ENCODE measurements at places on chromosomes 12 and 14.

- DNase-seq, result peak; percentile 21
Observed at GRCh38 chr12:96578526-96579125, 89.2 kb downstream of the CFAP54 start.

GRCh38 chr12:3115078-3115477, 37.9 kb downstream of the TSPAN9 start:
- no peak for DNase-seq

GRCh38 chr12:31728289-31728916, 418 bp downstream of the AMN1 start:
- DNase-seq, result peak; percentile 73

DNA sequence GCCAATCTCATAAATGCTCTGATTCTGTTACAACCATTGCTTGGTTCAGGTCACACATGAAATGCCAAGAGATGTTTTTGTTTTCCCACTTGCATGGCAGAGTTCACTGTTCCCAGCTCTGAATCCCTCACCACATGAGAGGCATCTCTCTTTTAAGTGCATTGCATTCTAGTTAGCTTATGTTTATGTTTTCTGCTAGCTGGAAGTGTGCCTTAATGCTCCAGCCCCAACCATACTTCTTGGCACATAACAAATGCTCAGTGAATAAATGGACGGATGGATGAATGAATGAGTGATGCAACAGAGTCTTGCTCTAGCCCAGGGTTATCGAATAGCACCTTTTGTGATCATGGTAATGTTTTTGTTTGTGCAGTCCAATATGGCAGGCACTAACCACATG, 197.3 kb downstream of the PPM1H start:
- DNase-seq, result no peak

DNA sequence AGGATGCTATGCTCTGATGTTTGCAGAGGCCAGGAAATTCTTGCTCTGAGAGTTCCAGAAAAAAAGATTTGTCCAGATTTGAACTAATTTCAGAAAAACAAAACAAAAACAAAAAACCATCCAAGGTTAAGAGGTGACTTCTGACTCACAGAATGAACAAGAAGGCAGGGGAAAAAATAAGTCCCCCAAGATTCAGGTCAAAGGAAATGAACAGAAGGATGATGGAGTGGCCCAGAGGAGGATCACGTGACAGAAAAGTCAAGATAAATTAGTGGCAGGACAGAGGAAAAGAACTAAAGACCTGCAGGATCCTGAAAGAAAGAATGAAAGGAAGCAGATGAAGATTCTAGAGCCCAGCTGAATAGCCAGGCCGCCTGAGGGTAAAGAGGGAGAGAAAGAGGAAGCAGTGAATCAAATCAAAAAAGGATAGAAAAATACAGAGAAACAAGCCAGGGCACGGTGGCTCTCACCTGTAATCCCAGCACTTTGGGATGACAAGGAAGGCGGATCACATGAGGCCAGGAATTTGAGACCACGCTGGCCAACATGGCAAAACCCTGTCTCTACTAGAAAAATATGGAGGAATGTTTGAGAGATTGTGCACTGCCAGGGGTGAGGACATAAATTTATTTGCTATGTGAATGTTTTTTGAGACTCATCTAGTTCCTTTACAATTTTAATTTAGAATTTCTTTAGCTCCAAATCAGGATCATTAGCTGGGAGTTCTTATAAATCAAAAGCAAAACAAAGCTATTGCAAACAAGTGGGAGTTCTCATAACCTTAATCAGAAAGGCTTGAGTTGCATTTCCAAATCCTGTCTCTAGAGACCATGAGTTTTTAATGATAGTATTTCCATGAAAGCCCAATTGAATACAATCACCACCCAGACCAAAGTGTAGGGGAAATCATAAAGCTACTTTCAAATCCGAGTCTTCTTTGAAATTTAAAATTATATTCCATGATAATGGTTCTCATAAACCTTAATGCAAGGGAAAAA, 217.1 kb upstream of the PLEKHG7 start:
- DNase-seq, result no peak

- no peak for DNase-seq
Observed at GRCh38 chr12:132164426-132164825, 20.2 kb downstream of the NOC4L start.

- no peak for DNase-seq
Observed at GRCh38 chr12:87246726-87247125, 782.5 kb downstream of the C12orf50 start.

- DNase-seq, result peak; percentile 7
Observed at GRCh38 chr12:131892711-131893604, 1.5 kb upstream of the ULK1 start.

DNA sequence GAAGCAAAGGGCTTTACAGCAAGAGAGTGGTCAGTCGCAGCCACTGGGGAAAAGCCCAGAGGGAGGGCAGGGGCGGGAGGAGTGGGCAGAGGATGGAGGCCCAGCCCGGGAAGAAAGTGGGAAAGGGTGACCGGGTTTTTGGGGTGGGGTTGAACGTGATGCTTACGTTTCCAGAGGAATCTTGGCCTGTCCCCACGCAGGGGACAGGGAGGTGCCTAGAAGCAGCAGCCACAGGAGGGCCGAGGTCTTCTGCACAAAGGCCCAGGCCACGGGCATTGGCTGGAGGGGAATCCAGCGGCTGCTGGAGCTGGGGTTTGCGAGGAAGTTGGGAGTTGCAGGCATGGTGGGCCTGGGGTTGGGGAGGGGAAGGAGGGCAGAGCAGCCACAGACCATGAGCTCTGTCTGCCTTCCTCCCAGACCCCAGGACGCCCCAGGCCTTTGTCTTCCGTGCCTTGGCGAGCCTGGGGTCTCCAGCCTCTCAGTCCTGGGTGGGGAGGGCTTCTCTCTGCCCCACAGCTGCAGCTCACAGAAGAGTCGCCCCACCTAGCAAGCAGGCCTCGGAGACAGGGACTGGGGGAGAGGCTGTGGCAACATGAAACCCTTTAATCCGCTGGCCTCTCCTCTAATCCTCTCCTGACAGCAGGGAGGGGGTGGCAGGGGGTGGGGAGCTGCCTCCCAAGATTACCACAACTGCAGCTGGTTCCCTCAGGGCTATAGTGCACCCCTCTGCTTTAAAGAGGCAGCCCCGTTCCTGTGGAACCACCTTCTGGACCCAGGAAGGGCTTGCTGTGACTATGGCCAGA, at the start of gene CACNA2D4:
Gene CACNA2D4, minus strand, starts transcription at position 572 of the 803 bp plus-strand sequence. Its CDS starts 179 bp downstream, at position 393.
- DNase-seq, result peak; percentile 2

GRCh38 chr14:92897922-92898565, 24.9 kb upstream of the CHGA start:
- DNase-seq, result no peak

GRCh38 chr12:89181271-89181920, 170.9 kb downstream of the DUSP6 start:
- no peak for DNase-seq

DNA sequence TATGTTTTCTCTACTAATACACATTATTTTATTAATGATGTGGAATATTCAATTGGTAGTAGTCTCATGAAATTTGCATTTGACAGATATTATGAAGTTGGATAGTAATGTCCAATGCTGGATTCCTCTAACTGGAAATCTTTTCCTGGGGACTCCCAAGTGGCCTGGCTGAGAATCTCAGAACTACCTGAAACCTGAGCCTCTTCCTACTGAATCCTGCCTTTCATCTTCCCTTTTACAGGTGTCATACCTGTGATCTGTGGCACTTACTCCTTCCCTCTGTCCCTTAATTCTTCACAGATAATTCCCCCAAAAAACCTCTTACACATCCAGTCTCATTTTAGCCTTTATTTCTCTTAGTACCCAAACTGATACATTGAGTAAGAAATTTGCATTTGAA, 89.7 kb upstream of the MYF6 start:
- no peak for DNase-seq

GRCh38 chr12:53504004-53504920, 3.0 kb downstream of the NPFF start:
- DNase-seq, result no peak

DNA sequence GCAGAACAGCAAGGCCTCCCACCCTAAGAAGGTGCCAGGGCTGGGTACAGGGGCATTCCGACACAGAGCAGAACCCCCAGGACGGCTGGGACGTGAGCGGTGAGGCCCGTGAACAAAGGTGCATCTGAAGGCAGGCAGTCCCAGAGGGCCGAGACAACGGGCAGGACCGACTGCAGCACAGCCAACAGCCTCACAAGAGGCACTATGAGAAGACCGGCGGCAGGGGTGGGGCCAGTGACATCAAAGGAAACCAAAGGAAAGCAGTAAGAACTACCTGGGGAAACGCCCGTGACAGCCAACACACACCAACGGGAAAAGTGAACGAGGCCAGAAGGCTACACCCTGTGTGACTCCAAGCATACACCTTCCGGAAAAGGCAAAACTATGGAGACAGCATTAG, 9.1 kb downstream of the BTBD6 start:
- no peak for DNase-seq

GRCh38 chr12:69844416-69844815, 19.4 kb downstream of the MYRFL start:
- no peak for DNase-seq

- no peak for DNase-seq
Observed at GRCh38 chr14:51828017-51828797, 32.2 kb upstream of the GNG2 start.

DNA sequence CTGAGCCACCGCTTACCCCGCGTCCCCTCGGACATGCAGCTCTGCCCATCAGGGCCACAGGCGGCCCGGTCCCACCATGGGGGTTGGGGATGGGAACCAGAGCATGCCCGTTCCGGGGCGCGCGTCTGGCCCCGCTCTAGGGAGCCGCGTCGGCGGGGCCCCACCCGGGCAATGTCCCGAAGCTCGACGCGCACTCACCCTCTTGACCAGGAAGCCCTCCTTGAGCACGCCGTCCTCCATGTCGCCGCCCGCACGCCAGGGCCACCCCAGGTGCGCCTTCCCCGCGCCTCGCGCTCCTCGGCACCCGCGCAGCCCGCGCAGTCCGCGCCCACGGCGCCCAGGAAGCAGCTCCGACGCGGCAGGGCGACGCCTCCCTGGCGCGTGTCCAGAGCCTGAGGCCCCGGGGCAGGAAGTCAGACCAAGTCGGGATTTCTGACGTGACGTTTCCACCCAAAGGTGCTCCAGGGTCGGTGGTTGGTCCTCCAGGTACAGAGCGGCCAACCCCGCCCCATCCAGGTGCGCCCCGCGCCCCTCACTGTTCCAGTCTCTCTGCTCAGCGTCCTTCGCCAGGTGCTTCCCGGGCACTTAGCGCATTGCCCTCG, at the start of gene PLEK2:
Gene PLEK2, minus strand, starts transcription at position 346 of the 602 bp plus-strand sequence. Its CDS starts 106 bp downstream, at position 240.
- no peak for DNase-seq

DNA sequence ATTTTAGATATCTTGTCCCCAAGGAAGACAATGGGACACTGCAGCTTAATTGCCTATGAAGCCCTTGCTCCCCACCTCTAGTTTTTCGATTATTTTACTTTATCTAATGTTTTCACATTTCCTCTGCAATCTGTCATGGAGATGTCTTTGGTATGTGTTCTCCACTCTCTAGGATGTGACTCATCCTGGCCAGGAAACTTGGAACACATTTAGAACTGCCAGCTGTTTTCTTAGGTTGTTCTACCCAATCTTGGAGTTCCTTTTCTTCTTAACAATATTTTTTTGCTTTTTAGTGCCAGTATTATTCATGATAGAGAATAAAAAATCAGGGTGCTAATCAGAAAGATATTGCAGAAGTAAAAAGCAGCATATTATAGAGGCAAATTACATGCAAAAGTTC, 101.7 kb upstream of the CLEC14A start:
- DNase-seq, result no peak

DNA sequence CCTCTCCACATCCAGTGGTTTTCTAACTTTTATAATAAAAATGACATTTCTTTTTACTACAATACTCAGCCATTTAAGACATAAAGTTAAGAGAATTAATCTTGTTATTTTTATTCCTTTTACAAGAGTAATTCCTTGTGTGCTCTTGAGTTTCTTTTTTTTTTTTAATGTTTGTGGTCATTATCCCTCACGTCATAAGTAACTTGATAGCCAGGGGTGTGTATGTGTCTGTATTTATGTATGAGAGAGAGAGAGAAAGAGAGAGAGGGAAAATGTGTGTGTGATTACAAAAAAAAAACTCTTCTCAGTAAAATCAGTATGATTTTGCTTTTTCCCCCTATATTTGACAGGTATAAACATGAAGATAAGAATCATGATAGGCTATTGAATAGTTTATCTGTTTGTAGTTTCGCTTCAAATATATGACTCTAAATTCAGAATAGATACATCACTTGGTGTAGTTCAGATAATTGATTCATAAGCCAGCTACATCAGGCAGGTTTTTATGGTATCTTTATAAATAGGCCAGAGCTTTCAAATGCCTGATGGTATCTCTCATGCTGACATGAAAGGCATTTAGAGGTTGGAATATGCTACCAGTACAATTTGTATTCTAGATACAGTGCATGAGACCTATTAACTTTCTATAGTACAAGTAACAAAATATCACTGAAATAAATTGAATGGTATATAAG, 34.9 kb downstream of the RERGL start:
- no peak for DNase-seq

DNA sequence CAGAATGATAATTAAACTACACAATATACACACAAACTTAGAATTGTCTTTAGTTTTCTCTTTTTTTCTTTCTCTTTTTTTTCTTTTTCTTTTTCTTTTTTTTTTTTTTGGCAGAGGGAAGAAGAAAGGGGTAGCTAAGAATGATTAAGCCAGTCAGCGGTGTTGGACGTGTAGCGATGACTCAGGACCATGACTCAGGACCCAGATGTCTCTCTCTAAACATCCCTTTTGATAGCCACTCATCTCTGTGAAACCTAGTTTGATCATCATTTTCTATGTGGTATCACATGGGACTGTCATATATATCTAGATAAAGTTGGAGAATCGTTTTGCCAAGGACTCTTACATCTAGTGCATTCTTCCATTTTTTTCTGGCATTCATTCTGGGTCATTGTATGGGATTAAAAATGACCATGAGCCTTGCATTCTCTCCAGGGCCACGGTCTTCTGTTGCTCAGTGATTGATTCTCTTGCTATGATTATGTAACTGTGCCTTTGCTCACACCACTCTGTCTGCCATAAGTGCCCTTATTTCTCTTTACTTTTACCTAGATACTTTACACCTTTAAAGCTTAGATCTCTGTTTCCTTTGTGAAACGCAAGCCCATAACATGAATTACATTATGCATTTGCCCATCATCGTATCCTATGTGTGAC, 26.6 kb upstream of the NRXN3 start:
- no peak for DNase-seq

DNA sequence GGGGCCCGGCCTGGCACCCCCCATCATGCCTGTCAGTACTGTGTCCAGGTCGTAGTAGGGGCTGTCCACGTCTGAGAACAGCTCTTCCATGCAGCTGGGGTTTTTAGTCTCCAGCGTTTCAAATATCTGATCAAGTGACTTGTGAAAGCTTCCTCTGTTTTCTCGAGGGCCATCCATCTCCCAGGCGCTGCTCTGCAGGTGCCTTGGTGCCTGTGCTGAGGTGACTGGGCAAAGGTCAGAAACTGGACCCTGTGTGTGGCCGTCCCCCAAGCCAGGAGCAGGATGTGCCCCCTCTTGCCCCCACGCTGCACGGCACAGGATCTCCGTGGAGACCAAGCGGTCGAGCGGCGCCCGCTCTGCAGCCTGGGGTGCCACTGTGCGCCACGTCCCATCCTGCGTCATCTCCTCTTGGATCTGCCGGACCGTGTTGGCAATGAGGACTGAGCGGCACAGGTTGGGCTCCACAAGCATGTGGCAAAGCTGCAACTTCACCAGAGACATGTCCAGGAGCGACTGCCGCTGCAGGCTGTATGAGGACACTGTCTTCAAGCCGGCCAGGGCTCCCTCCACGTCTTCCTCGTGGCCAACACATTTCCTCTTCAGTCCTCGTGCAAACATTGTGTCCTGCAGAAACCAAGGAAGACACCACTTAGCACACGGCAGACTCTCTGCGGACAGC, 9.4 kb downstream of the CDCA4 start:
- no peak for DNase-seq

GRCh38 chr12:92123780-92124688, 21.6 kb downstream of the BTG1 start:
- DNase-seq, result no peak

All from HuH-7 (cell line).